Cardiac septum (tissue), 1 donor: ENCODE measurements at places on chromosomes 7 and 10. TPM values are rescaled to one million over a fixed set of nuclear protein-coding genes. Genes with fewer than 3 reads are reported as not detected.

DNA sequence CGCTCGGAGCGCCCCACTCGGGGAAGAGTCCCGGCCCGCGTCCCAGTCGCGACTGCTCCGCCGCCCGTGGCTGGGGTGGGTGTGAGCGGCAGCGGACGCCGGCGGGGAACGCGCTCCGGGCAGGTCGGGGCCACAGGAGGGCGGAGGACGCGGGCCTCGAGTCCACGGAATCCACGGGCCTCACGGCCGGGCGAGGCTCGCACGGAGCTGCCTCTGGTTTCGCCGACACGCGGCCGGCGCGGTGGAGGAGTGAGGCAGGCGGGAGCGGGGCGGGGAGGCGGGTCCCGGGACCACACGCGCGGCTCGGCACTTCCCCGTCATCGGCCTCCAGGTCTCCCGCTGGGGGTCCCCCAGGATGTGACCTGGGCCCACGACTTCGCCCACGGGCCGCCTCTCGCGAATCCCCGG, 533 bp upstream of the NKX6-2 start:
- DNase-seq: no peak

PRPS1L1 gene
- total RNA-seq: not detected

RNF148 gene
- 0.48 TPM for total RNA-seq

BMPER gene
- 1.9 TPM for total RNA-seq

- DNase-seq: no peak
Observed at GRCh38 chr10:75762431-75762802, 331.0 kb downstream of the LRMDA start.

DNA sequence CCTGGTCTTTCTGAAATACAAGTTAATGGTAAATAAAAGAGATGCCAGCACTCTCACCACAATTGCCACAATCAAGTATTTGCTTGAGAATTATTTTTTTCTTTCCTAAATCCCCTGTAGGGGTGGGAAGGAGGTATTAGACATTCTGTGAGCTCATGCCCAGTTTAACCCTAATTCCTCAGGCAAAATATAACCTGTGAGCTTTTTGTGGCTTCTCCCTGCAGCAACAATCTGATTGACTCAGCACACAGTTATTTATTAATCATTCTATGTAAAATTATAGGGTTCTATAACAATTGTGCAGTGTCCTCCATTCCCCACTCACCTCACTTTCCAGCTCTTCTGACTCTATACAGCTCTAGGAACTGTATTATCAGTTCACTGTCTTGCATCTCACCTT, 66.3 kb downstream of the GLI3 start:
- no peak for DNase-seq

- DNase-seq: no peak
Observed at GRCh38 chr10:90138844-90139243, 437.5 kb downstream of the KIF20B start.

HOXA10 gene
- not detected for total RNA-seq

DRGX gene
- not detected for total RNA-seq

ELAPOR2 gene
- total RNA-seq: 8.9 TPM

DNA sequence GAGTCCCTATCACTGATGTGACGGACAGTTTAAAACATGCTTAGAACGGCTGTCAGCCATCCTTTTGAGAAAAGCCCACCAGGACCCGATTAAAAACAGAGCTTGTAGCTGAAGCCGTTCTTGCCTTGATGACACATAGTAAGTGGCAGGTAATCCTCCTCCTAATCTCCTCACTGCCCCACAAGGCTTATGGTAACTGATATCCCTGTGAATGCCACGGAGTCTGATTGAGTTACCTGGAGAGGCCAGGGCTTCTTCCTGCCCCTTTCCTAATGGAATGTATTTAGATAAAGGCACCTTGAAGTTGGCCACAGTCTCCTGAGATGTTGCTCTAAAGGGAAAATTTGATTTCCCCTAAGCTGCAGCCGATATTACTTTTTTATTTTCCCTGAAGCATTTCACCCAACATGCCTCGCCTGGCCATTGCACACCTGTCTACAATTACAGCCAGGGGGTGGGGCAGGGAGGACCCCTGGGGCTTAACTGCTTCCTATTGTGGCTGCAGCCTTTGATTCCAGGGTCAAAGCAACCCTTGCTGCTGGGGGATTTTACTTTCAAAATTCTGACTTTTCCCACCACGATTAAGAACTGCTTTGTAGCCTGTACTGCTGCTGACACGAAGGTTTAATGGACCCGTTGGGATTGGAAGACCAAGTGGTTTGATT, 169.0 kb upstream of the GPR26 start:
- no peak for DNase-seq

LGI1 gene
- total RNA-seq: not detected

- DNase-seq: no peak
Observed at GRCh38 chr7:156703209-156703608, 62.6 kb downstream of the RNF32 start.

- no peak for DNase-seq
Observed at GRCh38 chr7:15937571-15937970, 251.1 kb upstream of the MEOX2 start.

GRCh38 chr10:33743429-33743857, 409.0 kb upstream of the NRP1 start:
- no peak for DNase-seq

DNA sequence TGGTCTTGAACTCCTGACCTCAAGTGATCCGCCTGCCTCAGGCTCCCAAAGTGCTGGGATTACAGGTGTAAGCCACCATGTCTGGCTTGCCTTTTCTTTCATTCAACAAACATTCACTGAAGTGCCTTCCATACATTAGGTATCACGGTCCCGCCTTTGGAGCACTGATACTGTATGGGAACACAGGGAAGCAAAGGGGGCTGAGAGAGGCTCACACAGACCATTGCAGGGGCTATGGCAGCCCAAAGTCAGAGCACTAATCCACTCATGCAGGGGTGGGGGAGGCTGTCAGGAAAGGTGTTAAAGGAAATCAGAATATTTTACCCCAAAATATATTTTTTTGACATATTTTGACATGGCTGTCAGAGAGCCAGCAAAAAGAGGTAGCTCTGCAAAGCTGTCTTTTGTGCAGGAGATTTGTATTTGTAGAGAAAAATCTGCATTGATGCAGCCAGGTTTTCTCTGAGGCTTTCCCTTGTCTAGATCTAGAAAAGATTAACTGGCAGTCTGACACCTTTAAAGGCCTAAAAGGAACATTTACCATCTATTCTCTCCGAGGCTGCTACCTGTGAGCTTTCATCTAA, 42.0 kb upstream of the PDLIM1 start:
- no peak for DNase-seq

MKX gene
- total RNA-seq: 0.16 TPM

GRCh38 chr7:112452102-112452888, 2.0 kb downstream of the IFRD1 start:
- DNase-seq: no peak

DNA sequence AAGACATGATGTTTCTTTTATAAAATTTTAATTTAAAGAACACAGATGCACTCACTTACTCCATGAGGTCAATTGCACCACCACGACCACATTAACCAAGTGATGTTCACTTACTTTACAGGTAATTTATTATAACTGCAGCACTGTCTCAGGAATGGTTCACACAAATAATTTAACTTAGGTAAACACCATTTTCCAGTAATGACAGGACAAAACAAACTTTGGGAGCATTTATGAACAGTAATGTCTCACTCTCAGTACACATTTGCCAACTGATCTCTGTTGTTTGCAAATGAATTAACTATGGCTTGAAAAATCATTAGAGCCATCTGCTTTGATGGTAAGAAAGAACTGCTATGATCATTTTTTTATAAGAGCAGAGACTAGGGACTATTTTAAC, 150.4 kb downstream of the ETV1 start:
- no peak for DNase-seq

- no peak for DNase-seq
Observed at GRCh38 chr7:8284606-8285005, 22.6 kb upstream of the ICA1 start.

TMEM184A gene
- 0.08 TPM for total RNA-seq

GRCh38 chr10:15369256-15370211, 1.6 kb downstream of the FAM171A1 start:
- DNase-seq: no peak

GPR37 gene
- total RNA-seq: 0.13 TPM
